Stimulated activated CD4-positive, alpha-beta T cell treated with anti-CD3 and anti-CD28 coated beads, Interleukin-2, amount 100 ng/mL, for 24 hours (primary cell): ENCODE measurements at places on chromosomes 1 and 21.

DNA sequence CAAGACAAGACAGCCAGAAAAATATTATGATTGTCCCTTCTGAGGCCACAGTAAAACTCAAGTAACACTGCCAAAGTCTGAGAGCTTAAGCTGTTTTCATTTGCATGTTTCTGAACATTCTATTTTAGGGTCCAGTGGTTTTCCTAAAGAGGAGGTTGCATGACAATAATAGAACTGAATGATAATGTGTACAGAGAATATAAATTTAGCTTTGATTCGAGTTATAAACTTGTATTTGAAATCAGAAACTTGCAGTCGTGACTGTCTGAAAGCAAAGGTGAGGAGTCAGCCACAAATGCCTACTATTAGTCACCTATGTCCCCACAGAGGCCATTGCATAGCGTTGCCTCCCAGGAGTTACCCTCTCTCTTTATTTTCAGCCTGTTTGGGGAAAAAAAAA, 363.1 kb upstream of the ADGRL2 start:
- DNase-seq: no peak

DNA sequence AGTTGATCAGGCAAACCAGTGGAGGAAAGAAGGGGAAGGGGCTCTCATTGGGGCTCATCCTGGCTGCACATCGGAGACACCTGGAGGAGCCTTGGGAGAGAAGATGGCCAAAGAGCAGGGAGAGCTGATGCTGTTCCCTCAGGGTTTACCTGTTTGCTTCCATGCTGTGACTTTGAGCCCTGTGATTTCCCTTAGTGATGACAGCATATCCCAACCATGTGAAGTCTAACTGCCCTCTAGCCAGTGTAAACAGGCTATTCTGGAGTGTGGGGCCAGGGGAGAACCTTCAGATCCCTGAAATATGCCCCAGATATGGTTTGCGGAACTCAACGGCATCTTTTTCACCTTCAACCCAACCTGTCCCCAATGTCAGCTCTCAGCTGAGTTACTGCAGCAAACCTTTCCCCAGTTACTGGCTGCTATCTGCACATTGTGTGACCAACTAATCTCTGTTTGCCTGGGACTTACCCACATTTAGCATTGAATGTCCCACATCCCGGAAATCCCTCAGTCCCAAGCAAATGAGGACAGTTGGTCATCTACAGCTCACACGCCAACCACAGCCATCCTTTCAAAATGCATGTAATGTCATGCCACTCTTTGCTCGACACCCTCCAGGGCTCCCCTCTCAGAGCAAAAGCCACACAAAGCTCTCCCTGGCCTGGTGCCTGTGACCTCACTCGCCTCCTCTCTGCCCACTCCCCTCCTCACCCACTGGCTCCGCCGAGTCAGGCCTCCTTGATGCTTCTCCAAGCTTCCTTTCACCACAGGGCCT, 242.3 kb downstream of the KCNJ6 start:
- DNase-seq: no peak

GRCh38 chr1:119653839-119654170, 5.7 kb upstream of the ZNF697 start:
- no peak for DNase-seq

GRCh38 chr1:76291737-76292136, 217.2 kb downstream of the ST6GALNAC3 start:
- DNase-seq: no peak

DNA sequence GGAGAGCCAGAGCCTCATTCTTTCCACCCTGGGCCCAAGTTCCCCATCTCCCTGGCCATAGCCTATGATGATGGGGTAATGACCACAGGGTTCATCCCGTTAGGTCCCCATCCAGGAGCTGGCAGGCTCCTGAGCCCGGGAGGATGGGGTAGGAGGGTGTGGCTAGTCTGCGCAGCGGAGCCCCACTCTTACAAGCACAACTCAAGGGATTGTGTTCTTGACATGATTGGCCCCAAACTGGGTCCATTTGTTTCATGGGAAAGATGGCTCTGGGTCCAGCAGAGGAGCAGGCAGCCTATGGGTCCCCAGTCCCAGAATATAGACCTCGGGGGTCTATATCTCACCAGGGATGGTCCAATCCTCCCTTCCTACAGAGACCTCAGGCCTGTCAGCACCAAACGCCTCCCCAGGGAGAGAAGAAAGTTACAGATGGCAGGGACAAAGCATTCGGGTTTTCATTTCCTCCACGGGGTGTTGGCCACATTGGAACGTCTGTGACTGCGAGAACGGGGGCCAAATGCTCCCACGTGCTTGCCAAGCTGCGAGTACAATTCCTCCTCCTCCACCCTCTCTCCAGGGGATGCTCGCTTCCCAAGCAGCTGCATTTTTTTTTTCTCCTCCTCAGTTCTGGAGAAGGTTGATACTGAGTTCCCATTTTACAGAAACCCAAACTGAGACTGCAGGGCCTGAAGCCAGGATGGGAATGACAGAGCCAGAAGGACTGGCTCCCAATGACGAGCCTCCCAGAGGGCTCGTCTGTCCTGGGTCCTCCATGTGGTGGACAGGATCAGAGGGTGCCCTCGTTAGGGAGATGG, 71.0 kb downstream of the DHRS3 start:
- DNase-seq: no peak

GRCh38 chr1:166136222-166136621, 30.6 kb downstream of the FAM78B start:
- no peak for DNase-seq

GRCh38 chr1:25610822-25611630, 5.6 kb upstream of the MAN1C1 start:
- DNase-seq: no peak

GRCh38 chr1:10402729-10403274, 3.9 kb downstream of the PGD start:
- no peak for DNase-seq

GRCh38 chr1:227959325-227959860, 11.7 kb upstream of the WNT9A start:
- DNase-seq: peak; percentile 13
